ENCODE measurements at places on chromosomes 1 and 21.

DNA sequence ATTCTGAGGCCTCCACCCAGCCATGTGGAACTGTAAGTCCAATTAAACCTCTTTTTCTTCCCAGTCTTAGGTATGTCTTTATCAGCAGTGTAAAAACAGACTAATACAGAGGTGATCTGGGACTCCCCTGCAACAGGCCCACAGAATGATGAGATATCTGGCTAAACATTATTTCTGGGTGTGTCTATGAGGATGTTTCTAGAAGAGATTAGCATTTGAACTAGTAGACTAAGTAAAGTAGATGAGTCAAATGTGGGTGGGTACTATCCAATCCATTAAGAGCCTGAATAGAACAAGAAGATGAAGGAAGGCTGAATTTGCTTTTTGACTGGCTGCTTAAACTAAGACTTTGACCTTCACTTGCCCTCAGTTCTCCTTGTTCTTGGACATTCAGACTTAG, 396.5 kb upstream of the LRRC7 start:
- no peak for DNase-seq

- DNase-seq: no peak
Observed at GRCh38 chr1:36988321-36988720, 46.0 kb downstream of the GRIK3 start.

GRCh38 chr1:154463512-154463990, 38.5 kb upstream of the TDRD10 start:
- DNase-seq: no peak

GRCh38 chr1:40955266-40955665, 24.2 kb upstream of the CTPS1 start:
- no peak for DNase-seq

DNA sequence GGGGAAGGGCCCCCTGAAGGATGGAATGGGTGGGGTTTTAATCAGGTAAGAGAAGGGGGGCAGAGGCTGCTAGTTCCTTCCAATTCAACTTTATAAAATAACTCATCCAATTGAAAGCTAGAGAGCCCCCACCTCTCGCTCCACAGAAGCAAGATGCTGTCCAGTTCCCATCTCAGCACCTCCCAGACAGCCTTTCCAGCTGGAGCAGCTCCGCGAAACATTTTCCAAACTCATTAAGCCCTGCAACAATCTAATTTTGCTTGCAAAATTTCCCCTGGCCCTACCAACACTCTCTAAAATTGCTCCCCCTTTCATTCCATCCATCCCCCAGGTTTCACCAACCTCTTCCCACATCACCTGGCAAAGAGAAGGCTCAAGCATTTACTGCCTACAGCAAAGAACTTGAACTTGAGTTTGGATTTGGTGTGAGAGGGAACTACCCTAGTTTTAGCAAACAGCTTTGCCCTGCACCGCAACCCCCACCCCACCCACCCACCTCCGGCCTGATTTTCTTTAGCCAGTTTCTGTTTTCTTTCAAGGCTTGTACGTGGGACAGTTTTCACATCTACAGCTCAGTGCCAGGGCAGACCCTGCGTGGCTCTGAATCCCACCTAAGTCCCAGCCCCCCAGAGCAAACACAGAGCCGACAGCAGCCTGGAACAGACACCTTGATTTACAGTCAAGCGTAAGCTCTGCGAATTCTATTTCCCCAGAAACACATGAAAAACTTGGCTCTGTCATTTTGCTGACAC, 46.7 kb downstream of the SYF2 start:
- DNase-seq: no peak

GRCh38 chr1:21575351-21575942, 66.2 kb downstream of the ALPL start:
- DNase-seq: no peak

DNA sequence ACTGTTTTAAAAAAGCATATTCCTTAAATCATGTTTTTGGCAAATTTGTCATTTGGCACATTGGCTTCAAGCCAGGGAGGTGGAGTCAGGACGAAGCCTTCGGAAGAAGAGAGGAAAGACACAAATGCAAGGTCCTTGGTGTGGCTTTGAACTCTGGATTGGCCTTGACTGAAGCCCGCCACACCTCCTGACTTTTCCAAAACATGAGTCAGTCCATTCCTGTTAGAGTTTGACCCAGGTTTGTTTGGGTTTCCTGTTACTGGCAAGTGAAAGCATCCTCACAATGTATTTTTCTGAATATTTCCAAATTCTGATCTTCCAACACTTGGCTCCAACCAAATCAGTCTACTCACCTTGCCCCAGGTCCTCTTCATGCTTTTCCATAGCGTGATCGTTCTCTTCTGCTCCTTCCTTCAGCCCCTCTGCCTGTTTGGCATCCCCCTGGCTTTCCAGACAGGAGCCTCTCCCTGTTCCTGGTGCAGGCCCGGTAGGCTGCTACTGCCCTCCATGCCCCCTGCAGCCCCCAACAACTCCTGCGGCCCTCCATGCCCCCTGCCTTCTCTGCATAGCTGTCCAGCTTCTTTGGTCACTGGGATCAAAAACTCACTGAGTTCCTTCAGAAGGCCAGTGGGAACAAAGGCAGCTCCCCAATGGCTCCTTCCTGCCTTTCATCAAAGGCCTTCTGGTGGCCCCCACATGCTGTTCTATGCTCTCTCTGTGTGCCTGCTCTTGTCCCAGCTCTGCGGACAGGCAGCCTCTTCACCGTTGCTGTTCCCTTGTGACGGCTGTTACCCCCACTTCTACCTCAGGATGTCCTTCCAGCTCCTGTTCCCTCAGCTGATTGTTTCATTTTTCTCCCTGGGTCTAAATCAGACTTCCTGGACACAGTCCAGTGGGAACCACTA, 30.4 kb upstream of the SLC30A1 start:
- no peak for DNase-seq

DNA sequence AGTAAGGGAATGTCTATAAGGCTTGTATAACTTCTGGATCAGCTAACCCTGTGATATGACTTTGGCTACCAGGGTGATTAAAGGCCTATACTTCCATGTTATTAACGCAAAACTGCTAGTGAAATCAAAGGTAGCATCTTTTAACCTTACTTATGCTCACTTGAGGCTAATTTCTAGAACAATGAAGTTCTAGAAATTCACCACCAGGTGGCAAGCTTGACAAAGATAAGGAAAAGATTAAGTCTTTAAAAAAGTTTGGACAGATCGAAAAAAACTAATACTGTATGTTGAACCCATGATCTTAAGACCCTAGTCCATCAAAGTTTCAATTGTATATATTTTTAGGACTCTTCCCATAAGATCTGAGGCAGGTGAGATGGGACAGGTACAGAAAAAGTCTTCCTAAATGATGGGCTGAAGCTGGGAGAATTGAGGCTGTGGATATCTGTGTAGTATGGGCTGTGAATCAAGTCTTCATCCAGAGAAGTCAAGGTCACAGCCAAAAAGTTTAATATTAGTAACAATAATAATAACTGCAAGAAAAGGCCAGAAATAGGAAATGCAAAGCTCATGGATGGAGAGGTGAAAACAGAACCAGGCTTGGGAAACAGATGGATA, 18.8 kb downstream of the KYAT3 start:
- peak; percentile 44 for DNase-seq

DNA sequence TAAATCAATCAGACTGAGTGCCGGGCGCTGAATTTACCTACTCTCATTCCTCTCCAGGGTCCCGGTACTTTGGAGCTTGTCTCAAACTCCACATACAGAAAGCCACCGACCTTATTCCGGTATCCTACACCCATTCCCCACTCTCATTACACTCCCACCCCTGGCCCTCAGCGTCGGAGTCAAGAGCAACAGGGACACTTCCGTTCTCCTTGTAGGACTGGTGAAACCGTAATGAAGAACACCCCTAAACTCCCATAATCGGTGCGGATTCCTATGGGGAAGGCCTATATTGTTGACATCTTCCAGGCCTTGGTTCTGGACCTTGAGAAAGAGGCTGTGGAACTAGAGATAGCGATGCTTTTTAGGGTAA, 798 bp downstream of the ZBED6 start:
- no peak for DNase-seq

- no peak for DNase-seq
Observed at GRCh38 chr1:97412737-97413136, 508.1 kb downstream of the DPYD start.

- DNase-seq: no peak
Observed at GRCh38 chr1:186683652-186684410, 3.6 kb upstream of the PTGS2 start.

DNA sequence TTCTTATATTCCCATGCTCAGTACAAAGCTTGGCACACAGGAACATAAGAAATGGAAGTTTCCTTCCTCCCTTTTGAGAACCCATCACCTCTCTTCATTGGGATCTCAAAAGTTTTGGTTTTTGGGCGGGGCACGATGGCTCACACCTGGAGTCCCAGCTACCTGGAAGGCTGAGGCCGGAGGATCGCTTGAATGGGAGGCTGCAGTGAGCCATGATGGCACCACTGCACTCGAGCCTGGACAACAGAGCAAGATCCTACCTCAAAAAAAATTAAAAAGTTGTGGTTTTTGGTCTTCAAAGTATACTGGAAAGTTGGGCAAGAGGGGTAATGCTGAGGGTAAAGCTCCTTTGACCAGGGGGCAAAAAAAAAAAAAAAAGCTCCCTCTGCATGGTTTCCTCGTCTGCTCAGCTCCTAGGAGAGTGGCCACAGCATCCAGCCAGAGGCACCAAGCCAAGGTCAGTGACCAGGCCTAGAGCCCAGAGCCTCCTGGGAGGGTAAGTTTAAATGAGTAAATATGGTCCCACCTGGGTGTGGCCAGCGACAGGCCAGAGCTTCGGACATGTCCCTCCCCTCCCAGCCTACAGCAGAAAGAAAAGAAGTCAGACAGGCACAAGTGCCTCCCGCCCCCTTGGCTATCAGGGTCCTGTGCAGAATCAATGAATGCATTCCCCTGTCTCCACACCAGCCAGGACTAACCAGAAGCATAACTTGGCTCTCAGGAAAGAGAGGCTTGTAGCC, 5.0 kb downstream of the MEF2D start:
- no peak for DNase-seq

DNA sequence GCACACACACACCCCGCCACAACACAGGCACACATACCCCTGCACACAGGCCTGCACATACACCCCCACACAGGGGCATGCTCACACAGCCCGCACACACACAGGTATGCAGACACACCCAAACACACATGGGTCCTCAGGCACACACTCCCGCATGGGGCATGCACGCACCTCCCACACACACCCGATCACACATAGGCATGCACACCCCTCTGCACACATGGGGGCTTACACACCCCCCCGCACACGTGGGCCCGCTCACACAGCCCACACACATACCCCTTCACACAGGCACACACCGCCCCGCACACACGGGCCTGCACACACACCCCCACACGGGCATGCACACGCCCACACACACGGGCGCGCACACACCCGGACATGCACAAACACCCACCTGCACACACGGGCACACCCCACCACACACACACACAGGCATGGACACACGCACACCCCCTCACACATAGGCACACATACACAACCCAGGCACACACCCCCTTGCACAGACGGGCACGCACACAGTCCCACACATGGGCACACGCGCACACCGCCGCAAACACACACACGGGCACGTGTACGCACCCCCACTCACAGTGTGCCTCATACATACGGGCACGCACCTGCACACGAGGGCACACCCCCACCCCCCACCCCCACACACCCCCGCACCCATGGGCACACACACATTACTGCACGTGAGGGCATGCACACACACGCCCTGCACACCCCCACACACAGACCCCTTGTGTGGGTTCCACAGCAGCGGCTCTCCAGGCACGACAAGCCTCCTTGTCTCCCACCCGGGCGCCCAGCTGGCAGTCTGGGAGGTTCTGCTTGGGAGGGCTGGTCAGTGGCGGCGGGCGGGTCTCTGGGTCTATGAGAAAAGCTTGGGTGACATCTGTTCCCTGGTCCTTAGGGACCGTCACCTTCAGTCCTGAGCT, 8.3 kb downstream of the ATAD3B start:
- DNase-seq: no peak

DNA sequence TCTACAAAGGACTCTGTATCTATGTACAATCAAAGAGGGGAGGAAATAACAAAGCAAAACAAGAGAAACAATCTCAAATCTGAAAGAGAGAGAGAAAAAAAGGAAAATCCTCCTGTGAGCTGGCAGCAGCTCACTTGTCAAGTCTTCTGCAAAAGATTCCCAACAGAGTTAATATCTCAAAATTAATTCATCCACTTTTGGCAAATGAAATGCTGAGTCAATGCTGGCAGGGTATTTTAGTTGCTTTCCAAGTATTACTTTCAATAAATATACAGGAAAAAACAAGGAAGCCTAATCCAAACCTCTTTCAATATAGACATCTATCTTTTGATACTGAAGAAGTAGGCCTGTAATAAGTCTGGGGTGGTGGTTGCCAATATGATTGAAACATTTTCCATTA, 613.9 kb upstream of the NEGR1 start:
- no peak for DNase-seq

DNA sequence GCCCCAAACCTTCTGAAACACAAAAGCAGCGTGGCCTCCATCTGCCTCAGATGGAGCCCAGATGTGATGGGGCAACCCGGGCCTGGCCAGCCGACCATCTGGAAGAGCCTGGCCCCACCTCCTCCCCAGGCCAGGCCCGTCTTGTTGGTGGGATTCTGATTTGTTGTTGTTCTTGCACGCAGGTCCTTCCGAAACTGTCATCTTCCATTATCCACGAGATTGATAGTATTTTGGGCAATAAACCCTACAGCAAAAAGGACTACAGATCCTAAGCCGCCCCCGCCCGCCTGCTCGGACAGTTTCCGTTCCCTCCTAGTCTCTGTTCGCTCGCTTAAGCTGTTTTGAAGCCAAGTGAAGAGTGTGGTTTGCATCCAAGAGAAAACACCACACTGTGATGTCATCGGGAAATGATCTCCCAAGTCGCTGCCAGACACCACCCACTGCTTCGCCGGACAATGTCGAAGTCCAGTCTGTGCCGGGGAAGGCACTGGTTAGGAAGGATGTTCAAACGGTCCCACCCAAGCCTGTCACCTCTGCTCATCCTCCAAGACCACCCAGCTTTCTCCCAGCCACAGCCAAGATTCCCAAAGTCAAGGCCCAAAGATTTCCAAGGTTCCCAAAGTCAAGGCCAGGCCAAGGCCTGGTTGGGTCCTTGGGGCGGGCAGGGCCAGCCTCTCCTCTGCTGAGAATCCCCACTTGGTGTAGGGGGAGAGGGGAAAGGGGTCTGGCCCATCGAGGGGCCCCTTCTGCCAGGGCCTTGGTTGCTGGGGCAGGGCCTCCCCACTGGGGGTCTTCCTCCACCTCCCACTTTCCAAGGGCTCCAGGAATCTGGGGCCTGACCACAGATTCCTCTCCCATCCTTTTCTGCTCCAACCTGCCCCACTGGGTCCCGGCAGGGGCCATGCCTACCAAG, 52.9 kb downstream of the KCNAB2 start:
- no peak for DNase-seq

GRCh38 chr1:55288245-55288644, 73.1 kb upstream of the USP24 start:
- no peak for DNase-seq

GRCh38 chr21:23026878-23027277, 2028.7 kb downstream of the NCAM2 start:
- no peak for DNase-seq

GRCh38 chr1:206469933-206470691, at the start of gene IKBKE:
IKBKE (plus strand) TSS chr1:206470476; CDS start chr1:206473228, 2,752 bp downstream.
- peak; percentile 52 for DNase-seq

DNA sequence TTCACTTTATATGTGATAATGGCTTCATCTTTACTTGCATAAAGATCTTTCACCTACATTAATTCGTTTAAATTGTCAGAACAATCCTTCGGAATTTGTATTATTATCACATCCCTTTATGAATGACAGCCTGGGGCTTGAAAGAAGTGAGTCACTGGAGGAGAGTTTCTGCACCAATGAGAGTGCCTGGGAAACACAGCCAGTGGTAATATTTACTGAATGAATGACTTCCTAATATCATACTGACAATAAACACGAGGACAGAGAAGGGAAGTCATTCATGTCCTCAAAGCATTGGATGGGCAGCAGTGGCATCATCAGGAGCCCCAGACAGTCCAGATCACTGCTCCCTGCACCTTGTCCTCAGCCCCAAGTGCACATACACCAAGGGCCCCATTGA, 40.7 kb upstream of the PDE4B start:
- DNase-seq: no peak

All from SW 1271 (cell line).